GM20000 (cell line): ENCODE measurements at places on chromosomes 2 and 18.

- peak; percentile 59 for DNase-seq
Observed at GRCh38 chr2:168490015-168490874, 34.2 kb downstream of the CERS6 start.

DNA sequence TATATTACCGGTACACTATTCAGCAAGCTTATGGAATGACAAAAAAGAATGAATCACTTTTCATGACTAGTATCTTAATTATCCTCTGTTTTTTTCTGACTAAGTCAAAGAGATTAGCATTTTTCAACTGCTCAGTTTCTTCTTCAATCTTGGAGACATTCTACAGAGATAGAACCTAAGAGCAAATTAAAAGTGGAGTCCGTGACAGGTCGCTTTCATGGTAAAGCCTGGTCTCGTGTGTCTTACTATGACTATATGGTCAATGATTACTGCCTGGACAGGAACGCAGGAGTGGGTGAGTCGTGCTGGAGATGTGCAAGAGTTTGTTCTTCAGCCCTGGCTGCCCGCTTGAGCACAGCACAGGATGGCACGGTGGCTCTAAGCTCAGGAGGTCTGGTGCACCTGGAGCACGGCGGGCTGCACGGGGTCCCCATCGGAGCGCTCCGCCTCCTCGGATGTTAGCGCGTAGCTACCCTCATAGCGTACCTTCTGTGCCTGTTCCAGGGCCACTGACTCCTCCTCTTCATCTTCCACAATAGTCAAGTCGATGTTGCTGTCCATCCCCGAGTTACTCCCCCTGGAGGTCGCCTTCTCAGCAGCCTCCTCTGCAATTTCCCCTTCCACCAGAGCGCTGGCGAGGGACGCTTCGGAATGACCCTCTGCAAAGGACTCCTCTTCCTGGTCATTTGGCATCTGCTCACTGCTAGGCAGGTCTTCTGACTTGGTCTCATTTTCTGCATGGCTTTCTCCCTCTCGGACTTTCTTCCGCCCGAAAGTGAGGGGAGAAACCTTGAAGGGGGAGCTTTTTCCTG lies 11.1 kb downstream of the CAVIN2 start:
- DNase-seq, result no peak

- DNase-seq, result no peak
Observed at GRCh38 chr2:19367326-19367725, 8.9 kb upstream of the OSR1 start.

- peak; percentile 28 for DNase-seq
Observed at GRCh38 chr18:56112013-56112749, 524.2 kb upstream of the TCF4 start.

DNA sequence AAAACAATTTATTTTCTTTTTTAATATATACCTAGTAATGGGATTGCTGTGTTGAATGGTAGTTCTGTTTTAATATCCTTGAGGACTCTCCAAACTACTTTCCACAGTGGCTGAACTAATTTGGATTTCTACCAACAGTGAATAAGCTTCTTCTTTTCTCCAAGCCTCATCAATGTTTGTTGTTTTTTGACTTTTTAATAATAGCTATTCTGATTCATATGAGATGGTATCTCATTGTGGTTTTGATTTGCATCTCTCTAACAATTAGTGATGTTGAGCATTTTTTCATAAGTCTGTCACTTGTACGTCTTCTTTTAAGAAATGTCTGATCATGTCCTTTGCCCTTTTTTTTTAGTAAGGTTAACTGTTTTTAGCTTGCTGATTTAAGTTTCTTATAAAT lies 863.3 kb downstream of the CNTNAP5 start:
- no peak for DNase-seq

GRCh38 chr2:74892609-74893008 lies 58.7 kb downstream of the HK2 start:
- DNase-seq, result no peak
